ENCODE measurements at places on chromosomes 12 and 14. TPM values are rescaled to one million over a fixed set of nuclear protein-coding genes. Genes with fewer than 3 reads are reported as not detected.

The TEX22 gene
- total RNA-seq: 0.20 TPM

The B3GNT4 gene
- under 0.01 TPM for total RNA-seq

The CCDC60 gene
- not detected for total RNA-seq

The PRB2 gene
- not detected for total RNA-seq

The HOXC13 gene
- not detected for total RNA-seq

The TPH2 gene
- total RNA-seq: not detected

The RFX4 gene
- not detected for total RNA-seq

The SLC4A8 gene
- 1.5 TPM for total RNA-seq

The CAPZA3 gene
- not detected for total RNA-seq

The MYRFL gene
- total RNA-seq: not detected

The HOXC12 gene
- not detected for total RNA-seq

The ALDH1L2 gene
- 18.4 TPM for total RNA-seq

The AQP6 gene
- total RNA-seq: not detected

The KIF5A gene
- total RNA-seq: 0.20 TPM

The IGF1 gene
- total RNA-seq: not detected

The SIRT4 gene
- total RNA-seq: 0.73 TPM

The SELPLG gene
- total RNA-seq: 0.98 TPM

The CLEC4D gene
- not detected for total RNA-seq

The RDH12 gene
- not detected for total RNA-seq

The ZNF605 gene
- 11.0 TPM for total RNA-seq

The SRRM4 gene
- not detected for total RNA-seq

The STXBP6 gene
- total RNA-seq: 22.0 TPM

The RAD51B gene
- total RNA-seq: 30.9 TPM

The SLC35F4 gene
- not detected for total RNA-seq

The CLEC2D gene
- 2.2 TPM for total RNA-seq

The TAS2R30 gene
- 6.6 TPM for total RNA-seq

The TAS2R46 gene
- total RNA-seq: 2.2 TPM

The BEGAIN gene
- total RNA-seq: 1.2 TPM

The OTOGL gene
- total RNA-seq: 0.20 TPM

The GPR135 gene
- 4.3 TPM for total RNA-seq

The SLC6A12 gene
- not detected for total RNA-seq

The ASPG gene
- not detected for total RNA-seq

The RNASE3 gene
- not detected for total RNA-seq

The OR4K5 gene
- not detected for total RNA-seq

The FOXN4 gene
- not detected for total RNA-seq

The MGP gene
- 0.73 TPM for total RNA-seq
